ENCODE measurements at places on chromosomes 7 and 10.

DNA sequence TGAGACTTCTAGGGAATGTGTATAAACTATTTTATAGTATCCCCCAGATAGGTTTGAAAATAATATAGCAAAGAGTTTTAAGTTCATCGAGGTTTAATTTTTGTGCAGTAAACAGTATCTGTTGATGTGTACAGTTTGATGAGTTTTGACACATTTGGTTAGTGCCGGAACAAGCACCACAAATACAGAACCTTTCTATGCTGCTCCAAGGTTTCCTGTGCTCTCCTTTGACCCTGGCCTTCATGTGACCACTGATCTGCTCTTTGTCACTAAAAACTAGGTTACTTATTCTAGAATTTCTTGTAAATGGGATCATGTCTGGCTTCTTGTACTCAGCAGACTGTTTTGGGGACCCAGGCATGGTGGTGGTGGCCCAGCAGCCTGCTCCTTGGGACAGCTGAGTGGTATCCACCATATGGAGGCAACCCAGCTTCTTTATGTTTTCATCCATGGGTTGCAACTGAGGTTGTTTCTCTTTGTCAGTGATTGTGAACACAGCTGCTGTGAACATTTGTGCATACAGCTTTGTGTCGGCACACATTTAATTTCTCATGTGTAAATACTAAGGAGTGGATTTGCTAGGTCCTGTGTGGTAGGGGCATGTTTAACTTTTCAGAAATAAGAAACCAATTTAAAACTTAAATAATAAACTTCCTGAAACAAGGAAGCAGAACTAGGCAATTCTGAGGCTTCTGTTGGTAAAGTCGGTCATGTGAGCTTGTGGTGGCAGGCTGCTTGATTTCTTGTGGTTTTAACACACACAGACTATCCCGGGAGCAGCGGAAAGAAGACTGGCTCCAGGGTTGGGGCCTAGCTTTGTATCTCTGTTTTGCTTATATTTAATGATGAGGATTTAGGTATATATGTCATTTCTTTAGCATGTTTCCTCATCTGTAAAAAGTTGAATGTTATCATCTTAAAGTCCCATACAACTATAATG is 219.4 kb downstream of the ABCA13 start:
- no peak for DNase-seq

GRCh38 chr7:106640368-106641141 is 20.4 kb downstream of the CCDC71L start:
- DNase-seq = no peak

DNA sequence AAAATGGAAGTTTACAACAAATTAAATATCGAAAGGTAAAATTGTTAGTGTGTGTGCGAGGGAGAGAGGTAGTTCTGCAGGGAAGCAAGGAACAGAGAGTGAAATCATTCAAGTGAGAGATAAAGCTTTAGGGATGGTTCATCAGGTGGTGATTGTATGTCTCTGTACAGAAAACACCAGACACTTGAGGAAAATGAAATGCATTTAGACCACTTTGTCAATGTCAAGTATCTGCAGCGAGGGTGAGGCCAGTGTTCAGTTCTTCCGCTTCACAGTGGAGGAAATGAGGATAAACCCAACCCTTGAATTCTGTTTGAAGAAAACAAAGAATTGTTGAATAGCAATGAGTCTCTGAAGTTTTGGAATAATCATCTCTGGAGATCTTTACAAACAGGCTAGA is 14.4 kb upstream of the ITGB1 start:
- DNase-seq = no peak

DNA sequence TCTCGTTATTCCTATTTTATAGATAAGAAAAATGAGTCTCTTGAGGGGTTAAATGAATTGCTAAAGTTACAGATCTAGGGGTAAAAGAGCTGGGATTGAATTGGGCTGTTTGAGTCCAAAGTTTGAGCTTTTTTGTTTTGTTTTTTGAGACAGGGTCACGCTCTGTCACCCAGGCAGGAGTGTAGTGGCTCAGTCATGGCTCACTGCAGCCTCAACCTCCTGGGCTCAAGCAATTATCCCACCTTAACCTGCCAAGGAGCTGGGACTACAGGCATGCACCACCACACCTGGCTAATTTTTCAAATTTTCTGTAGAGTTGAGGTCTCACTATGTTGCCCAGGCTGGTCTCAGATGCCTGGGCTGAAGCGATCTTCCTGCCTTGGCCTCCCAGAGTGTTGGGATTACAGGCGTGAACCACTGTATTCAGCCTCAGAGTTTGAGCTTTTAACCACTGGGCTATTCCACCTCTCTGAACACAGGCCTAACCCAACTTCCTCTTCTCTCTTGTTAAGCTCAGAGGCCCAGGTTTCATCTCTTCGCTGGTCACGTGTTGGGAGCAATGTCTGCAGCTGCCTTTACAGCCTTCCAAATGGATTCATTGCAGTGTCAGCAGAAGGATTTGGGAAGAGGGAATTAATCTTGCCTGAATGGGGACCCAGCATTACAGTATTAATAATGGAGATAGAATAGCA is 8.0 kb downstream of the SUFU start:
- DNase-seq = peak; percentile 46

GRCh38 chr10:1102831-1103230 is 46.6 kb downstream of the WDR37 start:
- no peak for DNase-seq

DNA sequence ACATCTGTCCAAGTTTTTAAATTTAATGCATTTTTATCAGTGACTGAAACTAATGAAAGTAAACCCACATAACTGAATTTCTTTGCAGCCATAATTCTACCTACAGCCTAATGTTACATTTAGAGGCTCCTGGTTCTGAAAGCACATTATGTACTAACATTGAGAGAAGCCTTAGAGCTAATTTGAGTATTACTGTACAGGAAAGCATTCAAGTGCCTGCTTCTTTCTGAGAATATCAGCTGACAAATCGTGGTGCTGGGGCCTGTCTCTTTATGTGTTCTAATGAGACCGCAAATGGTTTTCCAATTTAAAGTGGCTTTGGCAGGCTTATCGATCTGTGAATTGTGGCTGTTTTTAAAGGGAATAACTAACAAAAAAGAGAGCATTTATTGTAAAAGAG is 32.3 kb upstream of the DGKB start:
- no peak for DNase-seq

GRCh38 chr7:150382123-150382843 is 3.2 kb downstream of the ZNF775 start:
- DNase-seq = no peak

- DNase-seq = no peak
Observed at GRCh38 chr7:32020551-32021159, 49.6 kb downstream of the PDE1C start.

DNA sequence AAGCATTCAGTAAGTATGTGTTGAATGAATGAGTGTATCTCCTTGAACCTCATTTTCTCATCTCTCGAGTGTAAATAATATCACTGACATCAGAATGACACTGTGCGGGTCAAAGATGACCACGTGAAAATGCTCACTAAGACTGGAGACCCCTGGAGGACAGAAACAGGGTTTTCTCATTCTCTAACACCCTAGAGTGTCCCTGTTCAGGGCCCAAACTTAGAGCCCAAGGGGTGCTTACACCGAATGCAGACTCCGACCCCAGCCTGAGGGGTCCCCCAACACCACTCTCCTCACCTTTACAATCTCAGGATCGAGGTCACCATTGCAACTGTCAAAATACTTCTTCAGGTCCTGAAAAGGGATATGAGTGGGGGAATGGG is 1.4 kb downstream of the CDK5 start:
- no peak for DNase-seq

DNA sequence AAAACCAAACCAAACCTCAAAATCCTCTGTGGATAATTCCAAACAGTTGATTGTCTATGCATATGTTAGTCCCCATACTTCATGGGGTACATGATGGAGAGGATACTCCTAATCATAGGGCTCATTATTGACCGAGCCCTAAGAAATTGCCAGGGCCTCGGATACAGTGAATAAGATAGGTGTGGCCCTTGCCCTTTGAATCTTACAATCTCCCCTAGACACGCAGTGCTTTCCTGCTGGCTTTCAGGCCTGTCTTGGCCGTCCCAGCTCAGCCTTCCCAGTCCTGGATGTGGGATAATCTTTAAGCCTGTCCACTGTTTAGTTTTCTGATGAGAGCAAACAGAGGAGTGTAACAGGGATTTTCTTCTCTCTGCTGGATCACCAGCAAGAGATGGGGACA is 161.8 kb downstream of the TMEM178B start:
- DNase-seq = no peak

- peak; percentile 37 for DNase-seq
Observed at GRCh38 chr7:44914992-44915607, 29.8 kb upstream of the PURB start.

- DNase-seq = no peak
Observed at GRCh38 chr10:92688927-92689662, 660 bp upstream of the HHEX start.

DNA sequence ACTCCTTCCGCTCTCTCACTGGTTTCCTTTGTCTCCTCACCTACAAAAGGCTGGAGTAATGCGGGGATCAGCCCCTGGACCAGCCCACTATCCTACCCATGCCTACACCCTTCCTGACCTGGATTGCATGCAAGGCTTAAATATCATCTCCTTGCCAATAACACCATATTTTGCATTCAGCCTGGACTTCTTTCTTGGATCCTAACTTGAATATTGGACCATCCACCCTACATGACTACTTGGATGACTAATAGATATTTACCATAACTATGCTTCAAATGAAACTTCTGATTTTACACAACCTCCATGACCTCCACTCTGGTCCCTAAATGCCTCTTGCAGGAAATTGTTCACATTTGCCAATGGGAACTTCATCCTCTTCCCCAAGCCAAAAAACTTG is 188.3 kb upstream of the AKR1E2 start:
- no peak for DNase-seq

DNA sequence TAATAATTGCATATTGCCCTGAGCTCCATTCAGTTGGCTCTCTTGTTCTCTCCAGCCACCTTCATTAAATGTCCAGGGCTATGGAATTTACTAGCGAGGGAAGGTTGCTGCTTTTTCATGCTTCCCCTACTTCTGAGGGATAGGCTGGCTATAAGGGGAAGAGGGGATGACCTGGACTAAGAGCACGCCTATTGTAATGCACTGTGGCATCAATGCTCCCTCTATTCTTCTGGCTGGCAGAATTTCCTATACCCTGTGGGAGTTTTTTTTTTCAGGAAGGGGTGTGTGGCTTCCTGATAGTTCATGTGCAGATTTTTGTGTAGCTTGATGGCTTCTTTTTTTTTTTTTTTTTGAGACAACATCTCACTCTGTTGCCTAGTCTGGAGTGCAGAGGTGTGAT is 155.8 kb downstream of the SND1 start:
- no peak for DNase-seq

DNA sequence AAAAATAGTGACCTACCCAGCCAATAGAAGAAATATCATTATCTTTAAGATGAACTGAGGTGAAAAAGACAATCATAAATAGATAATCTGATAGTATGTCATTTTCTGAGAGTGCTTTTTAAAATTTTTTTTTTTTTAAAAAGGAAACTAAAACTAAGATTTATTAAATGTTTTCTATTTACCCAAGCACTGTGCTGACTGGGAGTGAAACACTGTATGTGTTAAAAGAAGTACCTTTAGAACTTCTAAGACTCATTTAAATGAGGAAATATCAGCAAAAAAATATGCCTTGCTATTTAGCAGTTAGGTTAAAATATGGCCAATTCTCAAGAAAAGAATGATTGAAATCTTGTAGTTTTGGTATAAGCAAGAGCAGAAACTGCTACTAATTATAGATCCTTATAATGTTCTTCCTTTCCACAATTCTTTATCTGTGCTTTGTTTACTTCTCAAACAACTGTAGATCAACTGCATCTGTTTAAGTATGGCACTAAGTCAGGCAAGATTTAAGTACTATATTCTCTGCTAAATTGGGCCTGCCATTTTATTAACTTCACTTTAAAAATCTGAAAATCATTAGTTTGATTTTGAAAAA is 39.5 kb upstream of the WNT2 start:
- DNase-seq = no peak

GRCh38 chr7:68622500-68622899 is 975.8 kb upstream of the AUTS2 start:
- no peak for DNase-seq

DNA sequence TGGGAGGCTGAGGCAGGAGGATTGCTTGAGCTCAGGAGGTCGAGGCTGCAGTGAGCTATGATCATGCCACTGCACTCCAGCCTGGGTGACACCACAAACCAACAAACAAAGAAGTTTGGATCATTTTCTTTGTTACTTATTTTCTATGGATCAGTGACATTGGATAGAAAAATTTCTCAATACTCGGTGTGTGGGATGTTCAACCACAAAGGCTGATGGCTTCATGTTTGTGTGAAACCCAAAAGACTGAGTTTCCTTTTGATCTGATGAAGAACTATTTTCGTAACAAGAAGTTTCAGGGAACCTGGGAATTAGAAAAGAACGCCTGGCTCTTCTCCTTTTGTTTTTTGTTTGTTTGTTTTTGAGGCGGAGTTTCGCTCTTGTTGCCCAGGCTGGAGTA is 104.0 kb downstream of the HOXA1 start:
- no peak for DNase-seq

GRCh38 chr7:128666200-128666599 is 5.9 kb upstream of the GARIN1A start:
- DNase-seq = no peak

GRCh38 chr7:149615690-149616270 is 118.2 kb upstream of the ZNF746 start:
- DNase-seq = no peak

GRCh38 chr7:108097703-108098102 is 32.5 kb downstream of the LAMB4 start:
- no peak for DNase-seq

GRCh38 chr10:116637830-116638229 is 17.1 kb downstream of the PNLIPRP2 start:
- no peak for DNase-seq

DNA sequence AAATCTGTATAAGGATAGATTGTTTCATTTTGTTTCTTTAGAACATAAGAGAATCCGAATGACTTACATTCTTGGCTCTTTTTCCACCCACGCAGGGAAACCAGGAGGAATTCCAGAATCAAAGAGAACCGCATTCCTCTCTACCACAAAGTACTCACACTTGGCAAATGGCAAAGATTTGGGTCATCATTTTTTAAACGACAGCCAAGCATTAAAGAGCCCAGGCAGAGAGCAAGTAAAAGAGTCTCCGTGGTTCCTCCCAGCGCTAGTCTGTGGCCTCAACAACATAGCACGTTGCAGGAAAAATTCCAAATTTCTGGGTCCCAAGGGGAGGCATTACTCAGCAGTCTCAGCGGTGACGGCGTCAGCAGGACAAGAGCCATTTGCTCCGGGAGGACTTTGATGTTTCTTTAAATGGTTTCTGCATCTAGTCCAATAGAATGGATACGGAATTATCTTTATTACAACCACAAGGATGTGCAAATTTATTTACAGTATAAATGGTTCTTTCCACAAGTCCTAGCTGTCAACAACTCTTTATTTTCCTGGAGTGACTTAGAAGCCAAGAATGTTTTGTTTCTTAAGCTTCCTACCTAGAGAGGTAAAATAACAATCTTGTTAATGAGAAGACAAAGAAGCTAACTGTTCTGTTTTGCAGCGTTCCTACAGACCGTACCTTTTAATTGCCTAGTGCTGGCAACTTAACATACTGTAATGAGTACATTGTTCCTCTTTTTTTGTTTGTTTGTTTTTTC is 232.5 kb downstream of the SKIDA1 start:
- DNase-seq = no peak

GRCh38 chr10:52453501-52453900 is 139.4 kb downstream of the DKK1 start:
- no peak for DNase-seq
